ENCODE measurements at places on chromosomes 13 and 19.

DNA sequence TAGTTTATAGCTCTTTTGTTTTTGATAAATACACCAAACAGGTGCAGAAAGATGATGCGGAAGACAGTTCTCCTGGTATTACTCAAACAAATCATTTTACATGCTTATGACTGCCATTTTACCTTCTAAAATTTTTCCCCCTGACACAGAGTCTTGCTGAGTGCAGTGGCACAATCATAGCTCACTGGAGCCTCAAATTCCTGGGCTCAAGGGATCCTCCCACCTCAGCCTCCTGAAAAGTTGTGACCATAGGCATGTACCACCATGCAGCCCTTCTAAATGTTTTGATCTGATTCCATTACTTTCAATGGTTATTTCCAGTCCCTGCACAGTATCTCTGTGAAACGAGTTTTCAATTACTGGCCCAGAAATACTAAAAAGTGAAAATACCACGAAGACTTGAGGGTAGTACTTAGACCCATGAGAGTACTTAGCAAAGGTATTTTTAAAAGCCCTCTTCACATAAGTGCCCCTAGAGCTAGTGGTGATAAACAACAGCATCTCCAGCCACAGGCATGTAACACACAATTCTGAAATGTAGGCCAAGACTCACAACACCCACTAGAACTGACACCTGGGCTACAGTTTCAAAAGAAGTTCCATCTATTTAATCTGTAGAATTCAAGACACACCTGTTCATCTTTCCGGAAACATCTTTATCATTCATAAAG lies 11.3 kb downstream of the HSPH1 start:
- no peak for DNase-seq

- no peak for DNase-seq
Observed at GRCh38 chr19:38606131-38606530, 11.6 kb downstream of the MAP4K1 start.

DNA sequence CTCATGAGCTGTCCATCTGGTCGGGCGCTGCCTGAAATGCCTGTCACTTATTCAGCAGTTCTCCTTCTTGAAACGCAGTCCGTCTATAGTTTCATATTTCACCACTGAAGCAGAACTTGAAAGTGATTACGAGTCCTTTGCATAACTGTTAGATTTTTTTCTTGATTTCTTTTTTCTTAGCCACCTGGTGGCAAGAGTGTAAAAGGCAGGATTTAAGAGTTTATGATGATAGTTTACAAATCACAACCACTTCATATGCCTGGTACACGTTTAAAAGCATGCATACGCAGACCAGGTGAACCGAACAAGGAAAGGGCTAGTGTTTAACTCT lies 45.8 kb downstream of the GGACT start:
- DNase-seq: no peak

GRCh38 chr13:76289558-76289957 lies 596.6 kb downstream of the KCTD12 start:
- no peak for DNase-seq

- no peak for DNase-seq
Observed at GRCh38 chr13:66751691-66752090, 478.4 kb downstream of the PCDH9 start.

- DNase-seq: no peak
Observed at GRCh38 chr13:30129411-30129810, 177.9 kb downstream of the KATNAL1 start.

GRCh38 chr13:94966422-94966955 lies 254.1 kb upstream of the SOX21 start:
- no peak for DNase-seq

- no peak for DNase-seq
Observed at GRCh38 chr19:46951171-46951986, 68.3 kb upstream of the NPAS1 start.

- no peak for DNase-seq
Observed at GRCh38 chr19:15161028-15161984, 39.5 kb downstream of the NOTCH3 start.
